ENCODE measurements at places on chromosomes 3 and 15.

- no peak for DNase-seq
Observed at GRCh38 chr3:97823046-97824004, 1.5 kb downstream of the CRYBG3 start.

DNA sequence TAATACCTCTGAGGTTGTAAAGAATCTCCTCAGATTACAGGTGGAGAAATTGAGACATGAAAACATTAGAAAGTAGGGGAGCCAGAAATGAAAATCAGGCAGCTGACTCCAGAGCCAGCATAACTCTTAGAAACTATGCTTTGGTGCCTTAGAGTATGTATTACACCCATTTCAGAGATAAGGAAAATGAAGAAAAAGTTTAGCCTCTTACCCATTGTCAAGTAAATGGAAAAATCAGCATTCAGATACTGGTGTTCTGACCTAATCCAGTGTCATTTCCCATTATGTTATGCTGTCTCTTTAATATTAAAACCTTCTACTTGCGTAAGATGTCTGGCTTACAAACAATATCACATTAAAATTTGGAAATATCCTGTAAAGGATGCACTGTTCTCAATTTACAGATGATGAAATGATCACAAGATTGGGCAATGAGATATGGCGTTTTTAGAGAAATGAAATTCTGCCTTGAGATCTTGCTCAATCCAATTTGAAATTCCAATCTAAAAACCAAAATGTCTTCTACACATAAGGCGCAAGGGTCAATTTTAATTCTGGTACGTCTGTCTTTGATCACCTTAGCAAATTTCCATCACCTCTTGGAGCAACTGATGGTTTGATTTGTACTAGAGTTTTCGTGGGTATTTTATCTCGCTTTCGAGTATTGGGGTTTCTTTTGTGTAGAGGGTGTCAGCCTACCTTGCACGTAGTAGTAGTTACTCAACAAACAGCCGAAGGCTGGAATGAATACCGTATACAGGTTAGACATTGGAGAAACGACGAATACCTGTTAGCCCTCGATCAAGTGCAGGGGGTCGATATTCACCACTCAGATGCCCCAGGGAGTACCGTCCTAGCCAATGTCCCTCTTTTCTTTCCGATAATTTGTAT, 902 bp upstream of the ZCWPW2 start:
- DNase-seq = no peak

GRCh38 chr3:108329947-108330346, 33.6 kb downstream of the HHLA2 start:
- no peak for DNase-seq

DNA sequence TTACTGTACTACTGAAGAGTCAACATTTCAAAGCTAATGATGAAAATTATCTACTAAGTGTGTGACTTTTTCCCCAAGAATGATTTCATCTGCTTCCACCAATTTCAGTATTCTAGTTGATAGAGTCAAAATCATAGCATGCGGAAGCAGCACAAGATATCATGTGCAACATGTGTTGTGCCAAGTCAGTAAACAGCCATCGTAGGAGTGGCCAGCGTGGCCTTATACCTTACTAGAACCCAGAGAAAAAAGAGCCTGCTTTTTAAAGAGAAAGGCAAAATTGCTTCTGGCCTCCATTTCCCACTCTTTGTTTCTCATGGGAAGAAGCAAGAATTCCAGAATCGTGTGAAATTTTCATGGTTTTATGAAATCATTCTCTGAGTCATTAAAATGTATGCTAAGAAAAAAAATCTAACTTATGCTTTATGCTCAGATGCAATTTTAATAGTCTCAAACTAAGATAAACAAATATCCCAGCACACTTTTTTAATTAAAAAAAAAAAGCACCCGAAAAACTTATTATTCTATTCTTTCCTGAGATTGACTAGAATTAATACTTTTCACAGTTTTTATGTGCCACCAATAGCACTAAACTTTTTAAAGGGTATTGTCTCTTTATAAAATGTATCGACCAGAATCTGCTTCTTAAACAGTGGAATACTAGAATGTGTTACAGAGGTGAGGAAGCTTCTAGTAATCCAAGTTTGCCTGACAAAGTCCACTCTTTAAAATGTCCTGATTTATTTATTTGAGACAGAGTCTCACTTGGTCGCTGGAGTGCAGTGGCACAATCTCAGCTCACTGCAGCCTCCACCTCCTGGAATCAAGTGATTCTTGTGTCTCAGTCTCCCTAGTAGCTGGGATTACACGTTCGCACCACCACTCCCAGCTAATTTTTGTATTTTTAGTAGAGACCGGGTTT, 87.3 kb downstream of the MBNL1 start:
- no peak for DNase-seq

GRCh38 chr15:82643992-82644391, 3.2 kb downstream of the CPEB1 start:
- no peak for DNase-seq

GRCh38 chr3:32619395-32619794, 48.7 kb upstream of the DYNC1LI1 start:
- no peak for DNase-seq

- no peak for DNase-seq
Observed at GRCh38 chr15:66999046-66999968, 66.1 kb upstream of the SMAD3 start.

DNA sequence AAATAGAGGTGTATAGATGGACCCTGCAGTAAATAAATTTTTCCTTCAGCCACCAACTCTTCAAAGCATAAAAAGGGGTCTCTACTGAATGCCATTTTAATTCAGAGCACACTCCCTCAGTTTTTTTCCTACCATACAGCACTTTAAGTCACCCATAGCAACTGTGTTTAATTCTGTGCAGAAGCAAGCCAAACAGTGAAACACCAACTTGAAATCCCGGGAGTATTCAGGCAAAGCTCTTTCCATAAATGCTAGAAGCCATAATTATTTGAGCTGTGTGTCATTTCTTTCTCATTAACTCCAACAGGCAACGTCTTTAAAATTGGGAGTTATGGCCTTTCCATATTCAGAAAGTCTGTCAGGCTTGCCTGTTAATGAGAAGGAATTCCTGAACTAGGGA, 562.1 kb downstream of the GRM7 start:
- no peak for DNase-seq

Data from activated CD4-positive, alpha-beta T cell treated with anti-CD3 and anti-CD28 coated beads, Interleukin-2, amount 50 U/mL, for 24 hours (primary cell).